Colonic mucosa (tissue), 4 donors: ENCODE measurements at places on chromosomes 11 and 22. TPM values are rescaled to one million over a fixed set of nuclear protein-coding genes. Genes with fewer than 3 reads are reported as not detected.

Gene ROBO4
- 4.0 TPM for total RNA-seq

Gene VPREB1
- total RNA-seq: not detected

Gene FGF19
- total RNA-seq: 0.22 TPM

- no peaks in the 10 kb centered on the region for H3K36me3 ChIP-seq
- no peak for DNase-seq
- H3K4me3 ChIP-seq: no peak overlapping the region
- H3K4me1 ChIP-seq: no peaks in the 10 kb centered on the region
- no peak overlapping the region for H3K27ac ChIP-seq
- H3K27me3 ChIP-seq: no peaks in the 10 kb centered on the region
Measured at GRCh38 chr22:24926849-24927579, 19.5 kb downstream of the LHFPL7 start.

DNA sequence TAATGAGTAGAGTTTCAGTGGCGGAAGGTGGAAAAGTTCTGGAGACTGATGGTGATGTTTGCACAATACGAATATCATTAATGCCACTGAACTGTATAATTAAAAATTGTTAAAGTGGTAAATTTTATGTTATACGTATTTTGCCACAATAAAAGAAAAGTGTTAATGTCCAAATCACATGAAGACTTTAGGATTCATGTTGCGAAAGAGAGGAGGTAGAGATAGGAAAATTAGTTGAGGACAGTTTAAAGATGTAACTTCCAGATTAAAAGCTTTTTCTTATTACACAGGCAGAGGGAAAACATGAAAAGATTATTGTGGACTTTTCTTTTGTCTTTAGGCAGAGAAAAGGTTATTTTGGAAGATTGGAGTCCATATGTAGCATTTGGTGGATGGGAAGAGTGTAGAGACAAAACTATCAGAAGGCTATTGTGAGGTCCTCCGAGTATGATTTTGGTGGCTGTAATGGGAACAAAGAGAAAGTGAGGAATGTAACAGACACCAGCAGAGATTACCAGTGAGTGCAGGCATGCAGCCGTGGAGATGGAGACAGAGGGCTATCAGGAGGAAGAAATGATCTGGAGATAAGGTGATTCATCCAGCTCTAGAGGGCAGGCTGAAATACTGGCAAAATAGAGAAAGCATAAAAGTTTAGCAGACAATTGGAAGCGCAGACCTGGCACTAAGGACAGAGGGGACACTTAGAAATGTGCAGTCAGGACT, 12.5 kb downstream of the VPS26B start:
- H3K4me1 ChIP-seq: no peaks in the 10 kb centered on the region
- no peak overlapping the region for H3K4me3 ChIP-seq
- no peaks in the 10 kb centered on the region for H3K36me3 ChIP-seq
- no peak for DNase-seq
- no peak overlapping the region for H3K27ac ChIP-seq
- H3K27me3 ChIP-seq: no peaks in the 10 kb centered on the region

DNA sequence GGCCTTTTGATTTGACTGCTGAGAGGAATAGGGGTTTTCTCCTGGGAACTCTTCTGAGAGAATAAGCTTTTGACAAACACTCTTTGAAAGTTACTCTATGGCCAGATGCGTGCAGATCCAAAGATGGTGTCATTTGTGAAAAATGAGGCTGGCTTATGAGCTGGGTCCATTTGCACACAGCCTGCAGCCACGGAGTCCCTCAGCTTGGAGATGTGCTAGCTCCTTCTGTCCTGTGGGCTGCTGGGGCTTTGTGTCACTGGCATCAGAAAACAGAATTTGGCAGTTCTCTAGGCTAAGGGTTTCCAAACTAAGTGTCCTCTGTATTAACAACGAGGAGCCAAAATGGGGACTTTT, 702.4 kb downstream of the NTM start:
- no peaks in the 10 kb centered on the region for H3K36me3 ChIP-seq
- DNase-seq: no peak
- H3K27ac ChIP-seq: no peak overlapping the region
- H3K4me1 ChIP-seq: no peaks in the 10 kb centered on the region

GRCh38 chr11:90330632-90331031, 107.8 kb upstream of the CHORDC1 start:
- H3K27me3 ChIP-seq: no peaks in the 10 kb centered on the region
- no peak overlapping the region for H3K4me3 ChIP-seq
- DNase-seq: no peak
- no peaks in the 10 kb centered on the region for H3K4me1 ChIP-seq

GRCh38 chr11:109783014-109783413, 310.2 kb upstream of the ZC3H12C start:
- H3K36me3 ChIP-seq: no peaks in the 10 kb centered on the region
- DNase-seq: no peak
- H3K4me1 ChIP-seq: no peaks in the 10 kb centered on the region

- no peaks in the 10 kb centered on the region for H3K36me3 ChIP-seq
- H3K4me1 ChIP-seq: no peaks in the 10 kb centered on the region
- H3K27me3 ChIP-seq: no peaks in the 10 kb centered on the region
- no peak overlapping the region for H3K4me3 ChIP-seq
- H3K27ac ChIP-seq: no peak overlapping the region
- DNase-seq: no peak
Measured at GRCh38 chr11:127149410-127149809, 148.8 kb upstream of the KIRREL3 start.

GRCh38 chr22:23786261-23786710, 480 bp upstream of the SMARCB1 start:
- no peaks in the 10 kb centered on the region for H3K27me3 ChIP-seq
- no peaks in the 10 kb centered on the region for H3K36me3 ChIP-seq
- peak overlapping the region; percentile 97 for H3K27ac ChIP-seq
- H3K4me1 ChIP-seq: peaks cover 7% of the 10 kb centered on the region

DNA sequence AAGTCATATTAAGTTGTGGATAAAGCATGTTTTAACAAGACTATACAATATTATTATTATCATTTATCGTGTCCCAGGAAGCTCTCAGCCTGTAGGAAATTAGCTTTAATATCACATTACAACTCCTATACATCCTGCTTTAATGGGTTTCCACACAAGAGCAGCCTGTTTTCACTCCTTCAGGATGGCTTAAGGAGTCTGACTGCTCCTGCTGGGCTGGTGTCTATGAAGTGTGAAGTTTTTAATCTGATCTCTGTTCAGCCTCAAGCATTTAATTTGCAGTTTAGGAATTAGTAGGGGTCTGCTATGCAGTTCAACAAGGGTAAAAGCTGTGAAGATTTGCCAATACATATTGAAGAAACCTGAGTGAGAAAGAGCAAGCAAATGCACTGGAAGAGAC, 653.4 kb upstream of the LRRC4C start:
- H3K27me3 ChIP-seq: no peaks in the 10 kb centered on the region
- DNase-seq: no peak
- H3K4me1 ChIP-seq: no peaks in the 10 kb centered on the region
- no peak overlapping the region for H3K27ac ChIP-seq

DNA sequence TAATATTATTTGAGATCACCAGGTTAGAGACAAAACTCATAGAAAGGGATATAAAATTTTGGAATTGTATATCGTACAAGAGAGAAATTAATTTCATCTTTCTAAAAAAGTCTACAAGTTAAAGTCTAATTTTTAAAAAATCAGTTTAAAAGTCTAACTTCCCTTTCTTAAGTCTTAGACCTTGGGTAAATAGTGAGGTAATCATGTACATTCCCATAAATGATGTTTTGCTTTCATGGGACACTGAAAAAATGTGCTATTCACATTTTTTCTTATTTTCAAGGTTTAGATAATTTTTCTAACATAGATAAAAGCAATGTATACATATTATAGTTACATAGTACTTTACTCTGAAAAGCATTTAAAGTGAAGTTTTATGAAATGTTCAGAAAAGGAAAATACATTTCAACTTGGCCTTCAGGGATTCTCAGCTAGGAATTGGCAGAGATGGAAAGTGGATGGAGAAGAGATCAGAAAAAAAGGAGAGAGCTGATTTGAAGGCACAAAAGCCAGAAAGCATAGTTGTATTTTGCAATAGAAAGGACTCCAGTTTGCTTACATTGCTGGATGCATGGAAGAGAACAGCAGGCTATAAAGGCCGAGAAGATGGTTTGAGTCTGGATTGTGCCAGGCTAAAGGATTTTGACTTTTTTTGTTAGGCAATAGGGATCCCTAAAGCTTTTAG, 194.0 kb downstream of the CASP12 start:
- H3K4me1 ChIP-seq: no peaks in the 10 kb centered on the region
- no peak for DNase-seq
- H3K36me3 ChIP-seq: no peaks in the 10 kb centered on the region
- H3K4me3 ChIP-seq: no peak overlapping the region
- no peaks in the 10 kb centered on the region for H3K27me3 ChIP-seq
